Activated CD8-positive, alpha-beta T cell treated with anti-CD3 and anti-CD28 coated beads, Interleukin-2, amount 10 ng/mL, durations not matched to agents 7 days and 5 days (primary cell): ENCODE measurements at places on chromosomes 4 and X. TPM values are rescaled to one million over a fixed set of nuclear protein-coding genes. Genes with fewer than 3 reads are reported as not detected.

PLK4 gene
- total RNA-seq = 65.9 TPM

HEPH gene
- not detected for total RNA-seq

CLGN gene
- total RNA-seq = 0.13 TPM

PRICKLE3 gene
- total RNA-seq = 13.9 TPM

GASK1B gene
- not detected for total RNA-seq

SERPINA7 gene
- not detected for total RNA-seq

CC2D2A gene
- not detected for total RNA-seq

CNKSR2 gene
- 11.1 TPM for total RNA-seq

SPRY1 gene
- 50.7 TPM for total RNA-seq

SMAD1 gene
- total RNA-seq = not detected

YTHDC1 gene
- total RNA-seq = 69.3 TPM

GABRG1 gene
- total RNA-seq = not detected

SMARCA1 gene
- total RNA-seq = not detected

DMD gene
- not detected for total RNA-seq

RIPPLY1 gene
- total RNA-seq = not detected

KIT gene
- 4.2 TPM for total RNA-seq

MAGEA2B gene
- not detected for total RNA-seq

C4orf51 gene
- total RNA-seq = not detected

CT45A6 gene
- not detected for total RNA-seq

PDGFC gene
- not detected for total RNA-seq

TAF7L gene
- total RNA-seq = 0.13 TPM

BOD1L1 gene
- total RNA-seq = 30.2 TPM

PDCL2 gene
- total RNA-seq = not detected

VCX gene
- total RNA-seq = not detected

CENPVL1 gene
- total RNA-seq = not detected

SRPK3 gene
- not detected for total RNA-seq

PPBP gene
- not detected for total RNA-seq
